ENCODE measurements at places on chromosomes 3 and 15.

DNA sequence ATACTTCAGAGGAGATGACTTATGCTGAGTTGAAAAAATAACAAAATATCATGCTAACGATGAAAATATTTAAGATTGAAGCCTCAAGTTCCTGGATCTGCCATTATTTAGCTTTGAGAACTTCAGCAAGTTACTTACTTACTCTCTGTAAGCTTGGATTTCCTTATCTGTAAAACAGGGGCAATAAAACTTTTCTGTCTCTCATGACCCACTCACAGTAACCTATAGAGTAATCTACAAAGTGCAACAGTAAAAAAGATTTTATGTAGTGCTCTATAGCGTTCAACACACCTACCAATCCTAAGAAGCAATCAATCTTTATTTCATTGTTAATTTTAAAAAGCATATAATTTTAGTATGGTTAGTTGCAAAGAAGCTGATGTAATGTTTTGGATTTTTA, 478.6 kb downstream of the ZIC1 start:
- DNase-seq: no peak

DNA sequence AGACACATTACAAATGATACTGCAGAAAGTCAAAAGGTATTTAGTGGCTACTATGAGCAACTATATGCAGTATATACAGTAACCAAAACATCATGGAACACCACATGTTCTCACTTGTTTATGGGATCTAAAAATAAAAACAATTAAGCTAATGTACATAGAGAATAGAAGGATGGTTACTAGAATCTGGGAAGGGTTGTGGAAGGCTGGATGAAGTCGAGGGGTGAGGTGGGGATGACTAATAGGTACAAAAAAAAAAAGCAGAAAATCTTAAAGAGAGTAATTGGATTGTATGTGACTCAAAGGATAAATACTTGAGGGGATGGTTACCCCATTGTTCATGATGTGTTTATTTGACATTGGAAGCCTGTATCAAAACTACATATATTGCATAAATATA, 848.8 kb upstream of the GBE1 start:
- no peak for DNase-seq

DNA sequence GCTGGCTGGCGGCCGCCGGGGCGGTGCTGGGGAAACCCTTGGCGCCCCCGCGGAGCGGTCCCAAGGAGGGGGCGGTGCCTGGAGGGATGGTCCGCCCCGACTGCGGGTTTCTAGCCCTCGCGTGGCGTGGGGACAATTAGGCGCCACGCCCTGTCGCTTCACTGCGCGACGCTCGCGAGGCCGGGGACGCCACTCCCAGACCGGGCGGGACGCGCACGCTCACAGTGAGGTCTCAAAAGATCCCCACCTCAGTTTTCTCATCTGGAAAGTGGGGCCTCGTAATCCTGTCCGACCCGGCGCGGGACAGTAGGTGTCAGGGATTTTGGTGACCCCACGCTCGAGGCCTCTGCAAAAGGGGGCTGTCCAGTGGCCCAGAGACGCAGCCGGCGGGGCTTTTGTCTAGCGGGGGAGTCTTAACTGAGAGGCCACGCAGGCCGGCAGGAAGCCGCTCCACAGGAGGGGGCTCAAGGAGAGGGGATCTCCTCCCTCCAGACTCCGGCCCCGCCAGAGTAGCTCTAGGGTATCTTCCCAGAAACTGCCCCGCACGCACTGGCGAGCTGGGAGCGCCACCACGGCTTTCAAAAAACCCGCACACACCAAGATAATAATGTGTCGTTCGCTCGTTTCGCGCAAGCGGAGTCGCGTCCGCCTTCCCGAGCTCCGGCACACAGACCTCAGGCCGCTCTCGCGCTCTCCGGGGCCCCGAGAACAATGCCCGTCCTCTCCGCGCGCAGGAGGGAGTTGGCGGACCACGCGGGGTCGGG, 710 bp upstream of the CLK3 start:
- peak; percentile 90 for DNase-seq

GRCh38 chr15:91422797-91423196, 322.7 kb downstream of the SV2B start:
- no peak for DNase-seq

DNA sequence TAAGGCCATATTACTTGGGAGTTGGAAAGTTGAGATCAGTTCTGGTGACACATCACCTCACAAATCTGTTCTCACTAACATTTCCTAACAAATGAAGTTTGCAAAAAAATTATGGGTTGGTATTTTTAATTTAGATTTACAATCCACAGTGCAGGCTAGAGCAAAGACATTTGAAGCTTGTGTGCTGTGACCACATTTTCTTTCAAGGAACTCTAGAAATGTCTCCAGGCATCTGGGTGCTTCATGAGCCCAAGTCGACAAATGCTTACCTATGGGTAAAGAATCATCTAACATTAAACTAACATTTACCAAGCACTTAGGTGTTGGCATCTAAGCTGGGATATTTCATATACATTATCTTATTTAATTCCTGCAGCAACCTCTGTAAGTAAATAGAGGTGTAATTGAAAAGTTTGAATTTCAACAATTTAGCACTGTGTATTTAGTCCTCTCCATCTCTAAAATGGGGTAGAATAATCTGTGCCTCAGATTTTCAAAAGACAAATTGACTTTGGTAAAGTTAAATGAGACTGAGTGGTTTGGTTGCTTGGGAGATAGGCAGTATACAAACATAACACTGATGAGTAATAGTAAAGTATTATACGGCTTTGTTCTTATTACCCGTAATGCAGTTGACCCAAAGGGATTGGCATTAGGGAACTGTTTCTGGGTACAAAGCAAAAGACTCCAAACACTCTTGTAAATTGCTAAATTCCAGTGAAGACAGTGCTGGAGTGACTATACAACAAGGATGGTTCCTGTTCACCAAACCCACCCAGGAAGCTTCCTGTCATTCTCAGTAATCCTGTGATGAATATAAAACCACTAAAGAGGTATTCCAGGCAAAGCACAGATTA, 162.5 kb downstream of the TPRG1 start:
- DNase-seq: no peak

- no peak for DNase-seq
These were observed 37.1 kb upstream of the HDC start for GRCh38 chr15:50302581-50302980.

Data from activated CD4-positive, alpha-beta T cell treated with anti-CD3 and anti-CD28 coated beads, Interleukin-2, amount 50 U/mL, for 1 hour (primary cell).